ENCODE measurements at places on chromosomes 12 and 14.
A peak's percentile ranks its signal among the peaks of the same experiment; 100 is the strongest.

DNA sequence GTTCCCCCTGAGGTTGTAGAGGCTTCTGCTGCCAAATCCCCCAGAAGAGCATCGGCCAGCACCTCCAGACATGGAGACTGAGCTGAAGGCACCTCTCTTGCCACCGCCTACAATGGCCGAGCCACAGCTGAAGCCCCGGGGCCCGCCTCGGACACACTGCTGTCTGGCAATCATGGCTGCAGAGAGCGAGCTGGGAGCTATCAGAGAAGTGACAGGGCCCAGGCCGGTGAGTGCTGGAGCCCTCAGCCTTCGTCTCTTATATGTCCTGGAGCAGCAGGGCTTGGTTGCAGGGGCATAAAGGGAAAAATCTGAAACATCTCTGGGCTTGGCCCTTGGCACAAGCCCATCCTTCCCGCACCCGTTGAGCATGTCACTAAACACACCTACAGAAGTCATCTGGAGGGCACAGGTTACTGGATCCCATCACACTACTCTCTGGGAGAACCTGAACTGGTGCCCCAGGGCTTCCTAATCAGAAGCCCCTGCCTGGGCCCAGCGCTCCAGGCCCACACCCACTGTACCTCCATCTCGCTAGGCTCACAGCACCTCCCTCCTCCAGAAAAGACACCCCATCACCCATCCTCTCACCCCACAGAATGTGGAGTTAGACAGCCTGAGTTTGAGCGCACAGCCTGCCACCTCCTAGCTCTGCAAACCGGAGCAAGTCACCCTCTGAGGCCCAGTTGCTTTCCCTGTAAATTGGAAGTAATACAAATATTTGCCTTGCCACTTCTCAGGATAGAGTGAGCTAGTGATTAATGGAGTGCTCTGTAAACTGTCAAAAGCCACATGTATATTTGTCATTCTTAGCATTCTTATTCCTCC lies at the start of gene KRT4:
Gene KRT4, minus strand, starts transcription at position 232 of the 825 bp plus-strand sequence. Its CDS starts 58 bp downstream, at position 174.
- no peak for DNase-seq

GRCh38 chr12:132397934-132398385 lies 68.6 kb upstream of the GALNT9 start:
- DNase-seq: no peak

GRCh38 chr14:104702106-104702505 lies 12.7 kb downstream of the INF2 start:
- no peak for DNase-seq

GRCh38 chr12:116689979-116690744 lies 47.7 kb downstream of the SPRING1 start:
- DNase-seq: no peak

- no peak for DNase-seq
Observed at GRCh38 chr12:78321696-78322095, 491.0 kb downstream of the NAV3 start.

DNA sequence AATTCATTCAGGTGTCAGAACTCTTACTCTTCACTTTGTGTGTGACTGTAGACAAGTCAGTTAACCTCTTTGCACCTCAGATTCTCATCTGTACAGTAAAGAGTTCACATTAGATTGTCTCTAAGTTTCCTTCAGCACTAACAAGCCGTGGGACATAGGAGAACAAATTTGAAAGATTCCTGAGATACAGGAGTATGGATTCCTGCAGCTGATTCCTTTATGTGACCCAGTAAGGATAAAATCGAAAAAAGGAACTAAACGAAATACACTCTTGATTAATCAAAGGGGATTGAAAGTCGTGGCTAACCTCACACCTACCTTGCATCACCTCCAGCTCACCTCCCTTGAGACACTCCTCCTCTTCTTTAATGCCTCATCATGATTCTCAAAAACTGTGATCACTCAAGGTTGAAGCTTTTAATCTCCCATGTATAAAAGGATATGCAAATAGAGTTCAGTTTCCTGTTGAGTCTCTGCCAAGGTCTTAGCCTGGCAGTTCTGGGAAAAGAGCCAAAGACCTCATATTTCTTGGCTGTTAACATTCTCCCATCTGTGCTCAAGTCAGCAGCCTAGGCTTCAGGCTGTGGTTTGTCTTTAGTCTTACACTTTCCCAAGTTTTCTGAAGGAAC lies 156.6 kb downstream of the DAD1 start:
- DNase-seq: no peak

- DNase-seq: no peak
Observed at GRCh38 chr12:69598174-69598753, 12.4 kb downstream of the LRRC10 start.

DNA sequence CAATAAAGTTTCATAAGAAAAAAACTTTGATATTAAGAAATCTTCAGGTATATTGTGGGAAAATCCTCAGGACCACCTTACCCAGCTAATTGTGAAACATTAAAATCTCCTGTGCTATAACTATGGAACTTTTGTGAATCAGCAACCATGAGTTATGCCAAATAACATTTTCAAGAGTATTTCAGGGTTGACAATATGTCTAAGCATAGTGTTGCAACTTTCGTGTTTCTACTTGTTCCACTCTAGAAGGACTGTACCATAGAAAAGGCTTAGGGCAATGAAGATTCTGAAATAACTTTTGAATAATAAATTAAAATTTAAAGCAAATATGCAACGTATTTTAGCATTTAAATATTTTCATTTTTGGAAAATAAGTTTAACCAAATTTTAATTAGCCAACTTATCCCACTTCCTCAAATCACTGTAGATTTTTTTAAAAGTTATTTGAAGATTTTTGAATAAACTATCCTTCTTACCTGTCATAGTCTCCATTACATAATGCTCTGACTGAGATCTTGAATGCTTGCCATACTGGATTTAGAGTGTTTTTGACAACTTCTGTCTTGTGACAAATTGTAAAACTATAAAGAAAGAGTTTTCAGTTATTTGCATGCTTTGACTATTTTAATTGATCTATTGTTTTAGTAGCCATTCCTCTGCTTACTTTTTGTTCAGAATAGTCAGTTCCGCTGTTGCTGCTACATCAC lies 143.6 kb downstream of the CPNE8 start:
- DNase-seq: no peak

- no peak for DNase-seq
Observed at GRCh38 chr14:57058319-57058718, 210.4 kb downstream of the EXOC5 start.

DNA sequence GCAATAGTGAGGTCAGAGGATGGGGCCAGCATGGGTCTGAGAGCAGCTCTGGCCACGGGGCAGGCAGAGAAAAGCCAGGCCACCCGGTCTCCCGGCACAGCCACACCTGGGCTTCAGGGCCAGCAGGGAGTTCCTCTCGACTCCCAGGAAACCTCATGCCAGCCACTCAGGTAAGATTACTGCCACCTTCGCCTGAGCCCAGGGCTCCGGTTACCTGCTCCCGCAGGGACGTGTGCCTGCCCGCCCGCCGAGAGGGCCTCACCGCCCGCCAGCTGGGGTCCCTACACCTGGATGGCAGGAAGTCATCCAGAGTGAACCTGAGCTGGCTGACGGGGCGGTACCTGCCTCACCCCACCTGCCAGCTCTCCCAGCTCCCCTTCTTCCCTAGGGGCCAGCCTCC lies 7.3 kb downstream of the JAG2 start:
- no peak for DNase-seq

GRCh38 chr14:88786715-88787114 lies 6.0 kb downstream of the EML5 start:
- DNase-seq: peak; percentile 21

DNA sequence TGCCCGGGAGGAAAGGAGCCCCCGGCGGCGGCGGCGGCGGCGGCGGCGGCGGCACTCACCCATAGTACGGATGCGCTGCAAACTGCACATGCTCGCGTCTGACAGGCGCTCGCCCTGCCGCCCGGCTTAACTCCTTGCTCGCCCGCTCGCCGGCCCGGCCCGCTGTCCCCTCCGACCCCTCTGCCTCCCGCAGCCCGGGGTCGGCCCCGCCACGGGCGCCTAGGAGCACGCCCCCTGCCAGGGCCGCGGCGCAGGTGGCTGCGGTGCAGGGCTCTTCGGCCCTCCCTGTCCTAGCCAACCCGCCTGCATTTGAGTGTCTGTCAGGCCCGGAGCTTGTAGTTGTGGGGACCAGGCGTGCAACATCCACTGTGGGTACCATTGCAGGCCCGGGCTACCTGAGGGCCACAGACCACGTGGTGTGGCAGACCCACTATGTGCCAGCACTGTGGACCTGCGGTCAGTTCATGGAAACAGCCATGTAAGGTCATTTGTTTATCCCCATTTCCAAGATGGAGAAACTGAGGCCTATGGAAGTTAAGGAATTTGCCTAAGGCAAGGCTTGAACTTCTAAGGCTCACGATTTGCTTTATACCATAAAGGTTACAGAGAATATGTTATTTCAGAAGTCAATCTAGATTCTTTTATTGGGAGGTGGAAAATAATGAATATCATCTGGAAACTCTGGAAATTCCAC lies 17.6 kb upstream of the PLEKHH1 start:
- no peak for DNase-seq

GRCh38 chr14:59182641-59183040 lies 5.8 kb upstream of the DAAM1 start:
- no peak for DNase-seq

- DNase-seq: no peak
Observed at GRCh38 chr14:31400031-31400638, 20.2 kb downstream of the HEATR5A start.

GRCh38 chr14:59422069-59422881 lies 42.9 kb downstream of the GPR135 start:
- no peak for DNase-seq

DNA sequence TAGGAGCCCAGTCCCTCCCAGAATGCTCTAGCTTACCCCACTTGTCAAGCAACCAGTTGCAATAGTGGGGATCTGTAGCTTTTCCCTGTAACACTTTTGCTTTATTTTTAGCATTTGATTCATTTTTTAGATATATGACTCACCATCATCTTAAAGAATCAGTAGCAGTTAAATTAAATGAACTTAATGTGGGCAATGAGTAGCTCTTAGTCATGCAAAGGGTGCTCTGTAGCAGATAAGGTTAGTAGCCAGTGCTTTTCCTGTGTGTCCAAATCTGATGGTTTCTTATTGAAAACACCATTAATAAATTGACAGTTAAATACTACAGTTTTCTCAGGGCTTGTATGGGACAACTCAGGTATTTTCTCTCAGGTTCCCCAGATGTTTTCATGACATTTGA lies 311.8 kb downstream of the RERGL start:
- DNase-seq: no peak

GRCh38 chr14:104154246-104154645 lies 15.9 kb downstream of the KIF26A start:
- no peak for DNase-seq

GRCh38 chr12:11859705-11860425 lies 210.4 kb downstream of the ETV6 start:
- no peak for DNase-seq

DNA sequence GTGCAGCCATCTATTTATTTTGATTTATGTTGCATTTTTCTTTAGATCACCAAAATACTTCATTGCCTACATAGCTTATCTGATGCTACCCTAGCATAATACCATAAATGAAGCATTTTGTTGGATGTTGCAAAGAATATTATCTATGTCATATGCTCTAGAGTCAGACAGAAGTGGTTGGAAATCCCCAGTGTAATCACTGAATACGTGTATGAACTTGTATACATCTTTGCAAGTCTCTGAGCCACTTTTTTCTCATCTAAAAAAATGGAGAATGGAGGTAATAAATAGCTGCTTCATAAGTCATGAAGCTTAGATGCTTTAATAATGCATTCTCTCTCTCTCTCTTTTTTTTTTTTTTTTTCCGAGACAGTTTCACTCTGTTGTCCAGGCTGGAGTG lies 18.5 kb downstream of the EVL start:
- no peak for DNase-seq

DNA sequence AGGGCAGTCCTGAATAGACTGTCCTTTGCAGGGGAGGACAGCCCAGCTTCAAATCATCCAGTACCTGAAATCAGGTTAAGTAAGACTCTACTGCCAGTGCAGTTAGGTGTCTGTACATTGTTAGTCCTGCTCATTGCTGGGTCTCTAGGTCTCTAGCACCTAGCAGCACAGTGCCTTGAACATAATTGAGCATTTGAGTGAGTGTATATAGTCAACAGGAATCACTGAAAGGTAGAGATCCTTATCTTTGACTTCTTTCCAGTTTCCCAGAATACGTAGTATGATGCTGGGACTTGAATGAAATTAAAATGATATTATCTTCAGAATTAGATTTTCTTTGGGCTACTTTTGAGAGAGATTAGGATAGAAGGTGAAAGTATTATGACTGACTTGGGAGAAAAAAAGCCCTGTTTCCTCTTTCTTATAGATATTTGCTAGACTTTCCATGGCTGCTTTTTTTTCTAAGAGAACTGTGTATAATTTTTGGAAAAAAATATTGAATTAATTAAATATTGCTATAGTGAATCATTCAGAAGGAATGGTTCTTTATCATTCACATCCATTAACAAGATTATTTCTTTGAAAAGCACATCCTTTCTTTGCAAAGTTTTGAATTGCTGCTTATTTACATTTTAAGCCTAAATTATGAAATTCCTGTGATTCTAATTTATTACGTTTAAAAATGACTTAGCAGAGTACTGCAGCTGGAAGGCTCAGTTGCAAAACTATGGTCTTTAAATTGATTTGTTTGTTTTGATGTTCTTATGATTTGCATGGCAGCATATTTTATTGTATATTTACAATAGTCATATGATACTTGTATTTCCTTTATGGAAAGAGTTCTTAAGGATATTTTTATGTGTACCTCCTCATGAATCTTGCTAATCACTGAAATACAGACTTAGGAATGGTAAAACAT lies 51.6 kb downstream of the PPP4R4 start:
- DNase-seq: peak; percentile 2

- DNase-seq: no peak
Observed at GRCh38 chr12:39144613-39145061, 239.2 kb upstream of the CPNE8 start.

- no peak for DNase-seq
Observed at GRCh38 chr12:29882846-29883245, 99.1 kb upstream of the TMTC1 start.

DNA sequence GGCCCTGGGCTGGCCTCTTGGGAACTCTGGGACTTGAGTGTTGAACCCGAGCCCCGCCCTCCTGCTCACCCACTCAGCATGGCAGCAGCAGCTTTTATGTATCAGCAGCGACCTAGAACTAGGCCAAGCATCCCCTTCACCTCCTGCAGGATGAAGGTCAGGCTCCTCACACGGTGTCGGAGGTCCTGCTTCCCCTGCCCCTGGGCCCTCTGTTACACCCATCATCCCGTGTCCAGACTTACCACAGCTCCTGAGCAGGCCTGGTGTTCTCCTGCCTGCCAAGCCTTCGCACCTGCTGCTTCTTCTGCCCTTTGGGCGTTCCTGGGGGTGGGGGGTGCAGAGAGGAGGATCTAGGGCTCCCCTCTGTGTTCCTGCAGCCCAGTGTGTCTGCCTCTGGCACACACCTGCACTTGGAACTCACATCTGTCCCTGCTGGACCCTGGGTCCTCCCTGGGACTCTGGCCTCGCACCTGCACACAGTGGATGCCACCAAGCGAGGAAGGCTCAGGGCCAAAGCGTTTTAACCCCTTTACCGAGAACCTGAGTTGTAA lies 80.3 kb downstream of the PAPOLA start:
- DNase-seq: no peak

GRCh38 chr14:85186082-85186481 lies 343.9 kb upstream of the FLRT2 start:
- no peak for DNase-seq
